ENCODE measurements at places on chromosomes 3 and 15.

GRCh38 chr3:167918686-167919085 lies 177.0 kb downstream of the GOLIM4 start:
- no peak for DNase-seq

GRCh38 chr3:67558426-67558825 lies 96.0 kb downstream of the SUCLG2 start:
- no peak for DNase-seq

- DNase-seq: no peak
Measured at GRCh38 chr3:118823626-118824025, 211.0 kb downstream of the IGSF11 start.

GRCh38 chr3:83625261-83625660 lies 1333.5 kb upstream of the CADM2 start:
- DNase-seq: no peak

- no peak for DNase-seq
Measured at GRCh38 chr3:72892081-72892775, 4.4 kb downstream of the GXYLT2 start.

Data from urothelium cell line (cell line).